ENCODE measurements at places on chromosomes 5 and 9.

DNA sequence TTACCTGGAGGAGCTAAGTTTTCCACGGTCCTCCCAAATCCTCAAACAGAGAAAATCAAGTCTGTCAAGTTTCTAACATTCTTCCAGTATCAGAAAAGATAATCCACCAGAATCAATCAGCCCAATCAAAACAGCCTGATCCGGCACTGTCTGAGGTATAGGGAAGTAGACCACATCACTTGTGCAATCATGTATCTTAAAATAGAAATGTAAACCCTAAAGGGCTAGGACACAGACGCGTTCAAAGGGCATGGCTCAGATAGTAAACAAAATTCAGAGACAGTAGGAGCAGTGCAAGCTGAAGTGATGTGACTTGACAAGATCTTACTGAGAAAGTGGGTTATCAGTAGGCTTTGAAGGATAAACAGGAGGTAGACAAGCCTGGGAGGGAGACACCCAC lies 252.4 kb upstream of the DAPK1 start:
- no peak overlapping the region for H3K4me3 ChIP-seq
- no peaks in the 10 kb centered on the region for H3K27me3 ChIP-seq
- H3K36me3 ChIP-seq = no peaks in the 10 kb centered on the region
- DNase-seq = no peak
- no peak overlapping the region for H3K27ac ChIP-seq

- peak; percentile 68 for DNase-seq
- no peak overlapping the region for H3K27ac ChIP-seq
- H3K36me3 ChIP-seq = peaks cover 5% of the 10 kb centered on the region
These were observed 10.8 kb downstream of the ZNF618 start for GRCh38 chr9:113886933-113887332.

- peaks cover 22% of the 10 kb centered on the region for H3K4me1 ChIP-seq
- H3K27me3 ChIP-seq = no peaks in the 10 kb centered on the region
- H3K4me3 ChIP-seq = peak within 1 kb of the TSS; percentile 87
- peak within 1 kb of the TSS; percentile 63 for H3K27ac ChIP-seq
These were observed at the start of gene SNAPC4 for GRCh38 chr9:136400038-136400834. Gene SNAPC4, minus strand, starts transcription at chr9:136400170. Its CDS starts 1,742 bp downstream, at chr9:136398428.

DNA sequence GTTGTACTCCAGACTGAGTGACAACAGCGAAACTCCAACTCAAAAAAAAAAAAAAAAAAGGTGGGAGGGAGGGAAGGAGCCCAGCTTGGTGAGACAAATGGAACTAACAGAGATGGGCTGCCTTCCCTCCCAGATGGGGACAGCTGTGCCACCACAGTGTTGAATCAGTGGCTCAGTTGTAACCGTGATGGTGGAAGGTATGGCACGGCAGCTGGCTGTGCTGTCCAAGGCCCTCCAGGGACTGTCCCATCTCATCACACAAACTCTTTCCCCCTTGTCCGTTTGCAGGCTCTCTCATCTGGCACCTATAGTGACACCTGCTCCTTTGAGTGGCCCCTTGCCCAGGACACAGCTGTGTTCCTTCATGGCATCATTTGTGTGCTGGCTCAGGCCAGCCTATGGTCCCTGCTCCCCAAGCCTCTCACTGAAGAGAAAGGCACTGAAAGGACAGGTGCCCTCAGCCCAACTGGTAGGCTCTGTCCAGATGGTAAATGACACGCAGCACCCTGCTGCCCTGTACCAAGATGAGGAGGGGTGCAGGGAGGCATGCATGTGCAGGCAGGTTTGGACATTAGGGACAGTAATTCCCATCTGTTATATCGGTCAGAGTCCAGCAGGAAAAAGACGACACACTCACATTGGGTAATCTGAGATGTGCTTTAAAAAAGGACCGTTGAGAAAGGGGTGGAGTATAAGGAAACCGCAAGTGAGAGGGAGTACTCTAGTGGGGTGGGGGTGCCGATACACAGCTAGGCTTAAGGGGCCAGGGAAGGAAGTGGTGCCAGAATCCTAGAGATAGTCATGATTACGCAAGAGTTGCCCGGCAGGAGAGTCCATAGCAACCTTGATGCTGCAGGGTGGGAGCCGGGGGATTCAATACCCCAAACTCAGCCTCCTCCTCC lies 4.3 kb downstream of the SMIM33 start:
- peaks cover 10% of the 10 kb centered on the region for H3K4me1 ChIP-seq
- DNase-seq = peak; percentile 84
- no peaks in the 10 kb centered on the region for H3K27me3 ChIP-seq
- peak overlapping the region; percentile 71 for H3K27ac ChIP-seq

DNA sequence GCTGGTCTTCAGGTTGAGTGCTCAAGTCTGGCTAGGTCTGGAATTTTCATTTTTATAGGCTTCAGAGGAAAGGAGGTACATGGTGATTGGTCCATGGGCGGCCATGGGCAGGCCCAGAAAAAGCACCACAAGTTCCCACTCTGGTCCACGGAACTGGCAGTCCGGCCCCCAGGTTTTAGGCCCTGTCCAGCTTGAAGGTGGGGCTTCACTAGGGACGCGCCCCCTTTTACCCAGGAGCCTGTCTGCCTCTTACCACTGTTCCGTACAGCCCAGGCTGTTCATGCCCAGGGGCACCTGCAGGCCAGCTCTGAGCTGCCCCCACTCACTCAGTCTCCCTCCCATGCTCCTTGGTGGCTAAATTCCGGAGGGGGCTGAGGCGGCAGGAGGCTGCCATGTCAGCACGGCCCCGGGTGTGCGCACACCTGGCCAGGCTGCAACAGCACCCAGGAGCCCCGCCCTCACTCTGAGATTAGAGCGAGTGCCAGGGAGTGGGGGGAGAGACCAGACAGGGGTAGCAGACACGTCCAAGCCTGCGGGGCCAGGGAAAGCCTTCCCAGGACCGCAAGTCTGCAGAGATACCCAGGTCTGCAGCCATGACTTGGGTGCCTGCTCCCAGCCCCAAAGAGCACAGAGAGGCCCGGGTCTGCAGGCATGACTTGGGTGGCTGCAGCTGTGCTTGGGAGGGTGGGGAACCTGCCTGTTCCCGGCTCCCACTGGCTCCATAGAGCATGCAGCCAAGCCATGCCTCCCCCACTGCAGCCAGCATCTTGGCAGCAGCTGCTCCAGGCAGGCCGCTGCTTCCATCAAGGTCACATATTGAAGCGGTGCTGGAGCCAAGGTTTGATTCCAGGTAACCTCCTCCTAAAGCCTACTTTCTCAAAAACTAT lies 390.2 kb upstream of the SGCD start:
- no peaks in the 10 kb centered on the region for H3K27me3 ChIP-seq
- H3K36me3 ChIP-seq = no peaks in the 10 kb centered on the region
- H3K4me3 ChIP-seq = no peak overlapping the region
- no peaks in the 10 kb centered on the region for H3K4me1 ChIP-seq
- no peak overlapping the region for H3K27ac ChIP-seq

- no peak for DNase-seq
- H3K27me3 ChIP-seq = no peaks in the 10 kb centered on the region
- H3K4me1 ChIP-seq = no peaks in the 10 kb centered on the region
- H3K36me3 ChIP-seq = no peaks in the 10 kb centered on the region
These were observed 1183.0 kb downstream of the MAT2B start for GRCh38 chr5:164688437-164688836.
